ENCODE measurements at places on chromosomes 1 and 21. TPM values are rescaled to one million over a fixed set of nuclear protein-coding genes. Genes with fewer than 3 reads are reported as not detected.

DNA sequence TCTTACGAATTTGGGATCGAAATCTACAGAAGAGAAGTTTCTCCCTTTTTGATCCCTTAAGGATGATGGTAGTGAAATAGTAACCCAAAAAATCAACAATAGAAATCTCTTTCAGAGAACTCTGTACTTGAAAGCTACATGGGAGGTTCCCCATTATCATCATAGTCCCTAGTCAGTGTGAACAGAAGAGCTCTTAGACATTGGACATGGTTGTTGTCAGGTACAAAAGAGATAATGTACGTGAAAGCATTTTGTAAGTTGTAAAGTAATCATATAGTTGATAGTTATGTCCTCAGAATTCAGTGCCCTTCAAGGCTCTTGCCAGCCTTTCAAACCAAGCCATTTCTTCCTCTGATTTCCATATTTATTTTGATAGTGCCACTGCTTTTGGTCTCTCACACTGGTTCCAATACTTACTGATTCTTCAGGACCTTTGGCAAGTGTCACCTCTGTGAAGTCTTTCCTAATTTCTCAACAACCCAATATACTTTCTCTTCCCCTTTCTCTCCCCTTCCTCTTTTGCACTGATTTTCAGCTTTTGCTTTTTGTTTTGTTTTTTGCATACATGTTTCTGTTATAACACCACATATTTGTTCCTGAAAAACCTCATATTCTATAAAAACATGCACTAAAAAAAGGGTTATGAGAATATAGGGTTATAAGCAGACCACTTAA lies 22.4 kb downstream of the VPS45 start:
- no peaks in the 10 kb centered on the region for H3K27me3 ChIP-seq
- no peak for DNase-seq
- no peak overlapping the region for H3K27ac ChIP-seq
- peaks cover 4% of the 10 kb centered on the region for H3K36me3 ChIP-seq
- H3K4me3 ChIP-seq: no peak overlapping the region

DNA sequence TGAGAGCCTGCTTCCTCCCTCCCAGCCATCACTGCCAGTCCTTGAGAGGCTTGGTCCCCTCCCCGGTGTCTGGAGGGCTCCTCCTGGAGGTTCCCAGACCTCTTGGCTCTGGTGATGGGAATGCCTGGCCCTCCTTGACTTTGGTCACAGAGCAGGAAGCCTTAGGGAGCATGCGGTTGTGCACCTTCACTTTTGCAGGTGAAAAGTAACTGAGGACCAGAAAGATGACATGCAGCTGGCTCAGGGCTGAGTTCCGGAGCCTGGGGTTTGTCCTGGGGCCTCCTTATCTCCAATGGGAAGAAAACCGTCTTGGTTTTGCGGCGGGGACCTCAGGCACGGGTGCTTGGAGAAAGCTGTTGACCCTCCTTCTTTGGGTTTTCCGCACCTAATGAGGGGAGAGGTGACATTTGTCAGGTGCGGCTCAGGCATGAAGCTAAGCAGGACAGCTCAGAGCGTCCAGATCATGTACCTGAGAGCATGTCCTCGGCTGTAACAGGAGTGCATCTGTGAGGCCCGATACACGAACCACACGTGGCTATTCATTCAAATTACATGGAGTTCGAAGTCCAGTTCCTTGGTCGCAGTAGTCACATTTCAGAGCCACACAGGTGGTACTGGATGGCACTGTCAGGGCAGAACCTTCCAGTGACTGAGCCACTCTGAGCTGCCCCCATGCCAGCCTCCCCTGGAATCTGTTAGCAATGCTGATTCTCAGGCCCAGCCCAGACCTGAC lies 608 bp upstream of the MX2 start:
- H3K36me3 ChIP-seq: no peaks in the 10 kb centered on the region
- no peak overlapping the region for H3K4me3 ChIP-seq
- no peaks in the 10 kb centered on the region for H3K27me3 ChIP-seq
- peaks cover 5% of the 10 kb centered on the region for H3K4me1 ChIP-seq

Gene ZP4
- total RNA-seq: not detected

DNA sequence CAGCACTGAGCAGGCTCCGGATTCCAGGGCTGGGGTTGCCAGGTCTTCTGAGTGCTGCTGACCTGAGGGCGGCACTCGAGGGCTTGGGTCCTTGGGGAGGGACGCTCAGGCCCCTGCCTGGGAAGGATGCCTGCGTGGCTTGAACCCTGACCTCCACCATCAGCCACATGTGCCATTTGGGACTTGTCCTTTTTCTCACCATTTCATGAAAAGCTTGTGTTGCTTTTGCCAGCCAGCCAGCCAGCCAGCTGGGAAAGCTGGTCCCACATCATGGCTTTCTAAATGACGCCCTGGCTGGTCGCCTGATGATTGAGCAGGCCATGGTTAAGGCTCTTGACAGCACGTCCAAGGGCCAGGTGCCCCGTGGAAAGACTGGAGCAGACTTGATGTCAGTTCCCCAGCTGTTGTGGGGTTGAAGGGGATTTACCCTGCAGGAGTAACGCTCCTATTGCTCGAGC lies 168.7 kb downstream of the CAMTA1 start:
- H3K36me3 ChIP-seq: no peaks in the 10 kb centered on the region
- no peak for DNase-seq
- H3K4me3 ChIP-seq: no peak overlapping the region

DNA sequence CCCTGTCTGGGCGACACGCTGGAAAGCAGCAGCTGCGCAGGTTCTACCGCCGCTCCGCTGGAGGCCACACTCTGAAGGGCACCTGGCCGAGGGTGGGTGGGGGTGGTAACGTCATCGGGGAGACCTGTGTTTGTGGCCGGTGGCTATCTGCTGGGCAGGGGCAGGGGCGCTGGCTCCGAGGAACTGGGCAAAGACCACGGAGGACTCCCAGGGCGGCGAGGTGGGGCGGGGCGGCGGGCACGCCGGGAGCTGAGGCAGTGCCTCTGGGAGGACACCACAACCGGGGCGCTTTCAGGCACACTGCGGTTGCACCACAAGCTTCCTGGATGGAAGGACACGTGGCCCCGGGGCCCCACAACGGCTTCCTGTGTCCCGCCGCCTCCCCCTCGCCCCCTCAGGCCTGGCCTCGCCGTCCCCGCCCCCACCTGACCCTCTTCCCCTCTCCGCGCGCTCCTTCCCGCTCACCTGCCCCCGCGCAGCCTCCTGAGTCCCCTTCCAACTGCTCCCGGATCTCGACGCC lies 3.3 kb upstream of the DENND2D start:
- H3K36me3 ChIP-seq: no peaks in the 10 kb centered on the region
- no peak overlapping the region for H3K27ac ChIP-seq
- peaks cover 2% of the 10 kb centered on the region for H3K4me1 ChIP-seq
- H3K27me3 ChIP-seq: peaks cover 13% of the 10 kb centered on the region
- peak overlapping the region; percentile 58 for H3K4me3 ChIP-seq

DNA sequence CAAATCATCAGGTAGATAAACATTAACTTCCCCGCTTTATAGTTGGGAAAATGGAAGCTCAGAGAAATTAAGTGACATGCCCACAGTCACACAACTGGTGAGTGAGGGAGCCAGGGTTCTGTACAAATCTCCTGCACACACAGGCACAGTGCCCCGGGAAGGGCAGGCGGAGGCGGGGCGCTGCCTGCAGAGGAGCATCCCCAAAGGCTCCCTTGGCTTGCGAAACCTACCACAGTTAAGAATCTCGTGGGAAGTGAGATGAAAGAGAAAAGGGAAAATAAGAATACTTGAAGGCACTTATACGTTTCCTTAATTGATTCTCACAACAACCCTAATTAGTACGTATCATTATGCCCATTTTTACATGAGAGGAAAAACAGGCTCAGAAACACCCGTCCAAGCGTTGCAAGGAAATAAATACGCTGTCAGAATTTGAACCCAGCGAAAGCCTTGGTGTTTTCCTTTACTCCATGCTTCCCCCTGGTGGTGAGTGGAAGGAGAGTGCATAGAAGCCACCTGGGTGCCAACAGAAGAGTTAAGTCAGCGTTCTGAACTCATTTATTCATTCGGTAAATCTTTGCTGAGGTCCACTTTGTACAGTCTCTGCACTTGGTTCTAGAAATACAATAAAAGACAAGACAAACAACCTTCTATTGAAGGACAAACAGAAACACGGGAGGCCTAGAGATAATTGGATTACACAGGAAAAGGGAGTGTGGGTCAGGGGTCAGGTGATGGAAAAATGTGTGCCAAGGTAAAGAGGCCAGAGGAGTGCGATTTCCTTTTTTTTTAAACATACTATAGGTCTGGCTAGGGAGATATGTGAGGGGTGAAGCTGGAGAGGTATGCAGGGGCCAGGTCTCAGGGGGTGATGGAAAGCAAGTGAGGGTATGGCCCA lies 28.4 kb downstream of the ACP6 start:
- H3K27me3 ChIP-seq: no peaks in the 10 kb centered on the region
- H3K4me3 ChIP-seq: no peak overlapping the region
- DNase-seq: peak; percentile 62
- H3K36me3 ChIP-seq: no peaks in the 10 kb centered on the region
- H3K27ac ChIP-seq: no peak overlapping the region
- no peaks in the 10 kb centered on the region for H3K4me1 ChIP-seq

Gene ST6GALNAC5
- 1.3 TPM for total RNA-seq
